Stimulated activated CD4-positive, alpha-beta T cell treated with anti-CD3 and anti-CD28 coated beads, Interleukin-1b, Interleukin-23, amount 100 ng/mL, for 4 hours (primary cell): ENCODE measurements at places on chromosomes 1 and 21.

DNA sequence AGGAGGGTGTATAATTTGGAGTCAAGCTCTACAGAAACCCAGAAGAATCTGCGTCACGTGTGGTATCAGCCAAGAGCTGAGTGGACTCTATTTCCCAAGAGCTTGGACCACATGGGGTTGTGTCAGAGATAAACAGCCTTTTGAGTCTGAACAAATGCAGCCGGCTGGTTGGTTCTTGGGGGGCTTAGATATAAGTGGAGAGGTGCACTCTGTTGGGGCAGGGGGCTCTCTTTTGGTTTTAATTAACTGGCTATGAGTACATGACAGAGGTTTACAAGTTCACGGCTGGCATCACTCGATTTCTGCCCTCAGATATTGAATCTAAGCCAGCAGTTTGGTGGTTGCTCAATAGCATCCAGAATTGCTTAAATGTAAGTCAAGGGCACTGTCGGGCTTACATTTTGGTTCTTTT, 501 bp upstream of the MRAP start:
- no peak for DNase-seq

DNA sequence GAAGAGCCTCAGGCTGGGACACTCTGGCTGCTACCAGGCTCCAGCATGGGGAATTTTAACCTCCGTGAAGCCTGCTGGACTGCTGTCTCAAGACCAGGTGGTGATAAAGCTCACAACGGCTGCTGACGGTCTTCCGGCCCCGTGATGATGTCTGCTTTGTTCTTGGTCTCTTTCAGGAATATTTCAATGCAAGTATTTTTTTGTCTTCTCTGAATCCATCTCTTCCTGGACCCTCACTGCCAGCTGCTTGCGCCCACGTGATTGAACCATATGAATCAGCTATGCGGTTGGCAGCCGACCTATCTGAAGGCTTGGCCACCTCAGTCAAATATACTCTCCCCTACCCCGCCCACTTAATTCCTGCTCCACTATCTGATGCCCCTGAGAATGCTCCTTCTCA, 14.6 kb upstream of the SLC6A17 start:
- no peak for DNase-seq

DNA sequence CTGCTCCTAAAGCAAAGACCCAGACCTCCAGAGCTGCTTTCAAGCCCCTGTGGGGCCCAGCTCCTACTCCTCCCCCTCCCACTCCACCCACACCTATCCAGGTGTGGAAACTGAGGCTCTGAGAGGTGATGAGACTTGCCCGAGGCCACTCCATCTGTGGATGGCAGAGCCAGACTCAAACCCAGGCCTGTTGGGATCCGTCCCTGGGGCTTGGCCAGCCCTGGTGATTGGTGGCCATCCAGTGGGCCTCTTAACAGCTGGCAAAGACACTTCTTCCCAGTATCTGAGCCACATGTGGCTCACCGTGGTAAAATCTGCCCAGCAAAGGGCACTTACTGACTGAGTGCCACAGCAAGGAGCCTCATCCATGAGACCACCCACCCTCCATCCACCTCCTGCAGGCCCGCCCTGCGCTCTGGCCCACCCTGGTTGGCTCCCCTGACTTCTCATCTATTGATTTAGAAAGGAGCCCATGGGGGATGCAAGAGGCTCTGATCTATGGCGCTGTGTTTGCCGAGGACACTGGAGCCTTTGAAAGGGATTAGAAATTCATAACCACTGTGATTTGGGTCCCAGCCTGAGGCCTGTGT, 398.5 kb downstream of the PTPRU start:
- DNase-seq = no peak

DNA sequence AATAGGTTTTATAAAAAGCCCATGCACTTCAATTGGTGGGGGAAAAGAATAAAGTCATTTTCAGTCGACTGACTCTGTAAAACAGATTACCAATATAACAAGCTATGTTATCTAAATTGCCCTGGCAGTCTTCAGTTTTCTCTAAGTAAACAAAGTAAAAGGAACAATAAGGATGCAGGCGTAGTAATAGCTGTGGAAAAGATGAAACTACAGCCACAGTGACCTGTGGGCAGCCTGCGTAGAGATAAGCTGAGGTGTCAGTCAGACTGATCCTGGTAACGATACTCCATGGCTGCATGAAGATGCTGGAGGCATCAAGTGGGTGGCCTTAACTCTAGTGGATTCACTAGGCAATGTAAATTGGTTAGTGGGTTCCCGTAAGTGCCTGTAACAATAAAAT, 29.3 kb downstream of the CLCC1 start:
- DNase-seq = no peak

GRCh38 chr1:171785766-171786165, 4.3 kb downstream of the METTL13 start:
- no peak for DNase-seq

DNA sequence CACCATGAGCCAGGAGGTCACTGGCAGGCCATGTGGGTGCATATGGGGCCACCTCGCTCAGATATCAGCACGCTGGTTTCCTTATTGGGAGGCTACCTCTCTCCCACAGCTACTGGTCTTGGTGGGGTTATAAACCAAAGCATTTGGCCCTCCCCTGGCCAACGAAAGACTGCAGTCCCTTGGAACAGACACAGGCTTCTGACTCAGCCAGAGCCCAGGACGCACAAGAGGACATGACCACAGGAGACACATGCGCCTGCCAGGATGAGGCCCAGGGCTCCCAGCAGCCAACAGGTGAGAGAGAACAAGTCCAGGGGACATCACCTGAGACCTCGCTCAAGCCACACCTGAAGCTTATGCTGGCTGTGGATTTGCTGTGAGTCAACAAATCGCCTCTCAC, 13.8 kb downstream of the NPHP4 start:
- DNase-seq = no peak

- DNase-seq = peak; percentile 62
Observed at GRCh38 chr1:32273391-32274208, 18.3 kb upstream of the HDAC1 start.

- DNase-seq = no peak
Observed at GRCh38 chr1:44945967-44946366, 40.4 kb downstream of the EIF2B3 start.
